ENCODE measurements at places on chromosomes 7 and 10.

- no peak for DNase-seq
Measured at GRCh38 chr10:8449909-8450308, 395.4 kb downstream of the GATA3 start.

GRCh38 chr10:90167174-90168064 lies 466.0 kb downstream of the KIF20B start:
- no peak for DNase-seq

DNA sequence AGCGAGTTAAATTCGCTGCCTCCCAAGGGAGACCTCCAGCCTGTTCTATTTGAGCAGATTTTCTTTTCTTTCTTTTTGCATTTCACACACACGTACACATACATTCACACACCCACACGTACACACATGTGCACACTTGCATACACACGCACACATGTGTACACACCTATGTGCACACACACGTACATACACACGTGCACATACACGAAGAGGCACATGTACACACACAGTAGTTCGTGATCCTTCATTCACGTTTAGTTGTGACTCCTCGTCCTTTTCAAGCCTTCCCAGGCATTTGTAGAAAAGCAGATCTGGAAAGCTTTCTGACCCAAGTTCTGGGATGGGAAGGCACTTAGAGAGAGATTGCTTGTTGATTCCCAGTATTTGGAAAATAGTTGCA lies 290.8 kb upstream of the COBL start:
- DNase-seq = no peak

- DNase-seq = no peak
Measured at GRCh38 chr10:128880159-128880725, 586.8 kb upstream of the MGMT start.

DNA sequence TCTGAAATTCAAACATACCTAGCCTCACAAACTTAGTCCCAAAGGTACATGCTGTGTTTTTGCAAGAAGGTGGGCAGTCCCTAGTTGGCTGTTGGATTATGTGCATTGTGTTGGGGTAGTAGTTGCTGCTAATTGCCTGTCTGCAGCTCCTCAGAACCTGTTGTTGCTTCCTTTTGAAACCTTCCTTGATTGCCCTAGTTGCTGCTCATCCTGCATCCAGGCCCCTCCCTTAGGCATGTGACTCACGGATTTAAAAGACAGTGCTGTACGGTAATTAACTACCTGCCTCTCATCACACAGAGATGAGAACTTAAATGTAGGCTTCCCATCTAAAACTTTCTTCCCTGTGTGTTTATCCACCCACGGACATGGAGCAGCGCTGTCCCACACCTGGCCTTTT lies 67.7 kb downstream of the BMPR1A start:
- DNase-seq = no peak
